ENCODE measurements at places on chromosomes 1 and 21.
A peak's percentile ranks its signal among the peaks of the same experiment; 100 is the strongest.

DNA sequence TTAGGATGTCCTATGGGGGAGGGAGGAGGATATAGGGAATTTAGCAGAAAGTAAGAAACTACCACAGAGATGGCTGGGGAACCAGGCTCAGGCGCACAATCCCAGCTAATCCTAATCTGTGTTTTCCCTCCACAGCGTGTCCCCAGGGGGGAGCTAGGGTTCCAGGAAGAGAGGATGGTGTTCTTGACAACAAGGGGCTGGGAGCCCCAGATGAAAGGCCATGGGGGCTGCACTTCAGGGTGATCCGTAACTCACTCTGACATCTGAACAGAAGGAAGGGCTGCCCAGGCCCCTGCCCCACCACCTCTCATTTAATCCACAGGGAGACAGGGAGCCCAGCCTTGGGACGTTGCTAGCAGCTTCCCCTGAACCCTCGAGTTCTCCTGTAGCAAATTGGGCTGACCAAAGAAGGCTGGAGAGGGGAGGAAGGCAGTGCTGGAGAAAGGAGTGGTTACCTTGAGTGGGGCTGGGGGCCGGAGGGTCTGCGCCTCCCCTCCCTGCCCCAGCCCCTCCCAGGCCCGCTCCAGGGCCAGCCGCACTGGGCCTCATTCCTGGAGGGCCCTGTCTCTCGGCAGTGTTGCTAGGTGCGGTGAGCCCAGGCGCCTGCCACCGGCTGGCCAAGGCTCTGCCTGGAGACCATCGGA, 131.7 kb downstream of the TMEM53 start:
- DNase-seq: peak; percentile 54

DNA sequence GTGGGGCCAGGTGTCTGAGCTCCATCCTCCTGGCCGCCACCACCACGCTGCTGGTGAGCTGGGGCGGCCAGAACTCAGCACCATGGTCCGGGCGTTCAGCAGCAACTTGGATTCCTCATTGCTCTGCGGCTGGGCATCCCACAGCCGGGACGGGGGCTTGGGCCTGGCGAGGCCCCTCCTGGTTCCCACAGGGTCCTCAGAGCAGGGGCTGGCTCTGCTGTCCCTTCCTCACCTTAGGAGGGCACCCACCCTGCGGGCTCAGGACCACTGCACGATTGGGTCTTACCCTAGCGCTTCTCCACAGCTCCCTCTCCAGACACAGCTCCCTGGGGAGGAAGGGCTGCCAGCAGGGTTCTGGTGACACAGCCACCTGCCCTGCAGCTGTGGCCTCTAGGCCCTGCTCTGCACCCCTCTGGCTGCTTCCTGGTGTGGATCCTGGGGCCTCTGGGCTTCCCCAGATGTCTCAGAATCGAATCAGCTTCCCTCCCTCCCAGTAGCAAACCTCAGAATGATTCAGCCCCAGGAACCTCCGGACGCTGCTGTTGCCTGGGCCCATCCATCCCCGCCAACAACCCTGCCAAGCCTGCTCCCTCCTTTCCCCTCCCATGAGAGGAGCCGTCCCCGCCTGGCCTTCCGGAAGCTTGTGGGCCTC, 25.0 kb downstream of the CRYAA start:
- DNase-seq: no peak

- no peak for DNase-seq
Measured at GRCh38 chr21:41147096-41147978, 20.6 kb upstream of the BACE2 start.

GRCh38 chr1:87226341-87226760, 102.3 kb upstream of the LMO4 start:
- no peak for DNase-seq

- DNase-seq: no peak
Measured at GRCh38 chr1:39818482-39818881, 29.8 kb upstream of the BMP8B start.

DNA sequence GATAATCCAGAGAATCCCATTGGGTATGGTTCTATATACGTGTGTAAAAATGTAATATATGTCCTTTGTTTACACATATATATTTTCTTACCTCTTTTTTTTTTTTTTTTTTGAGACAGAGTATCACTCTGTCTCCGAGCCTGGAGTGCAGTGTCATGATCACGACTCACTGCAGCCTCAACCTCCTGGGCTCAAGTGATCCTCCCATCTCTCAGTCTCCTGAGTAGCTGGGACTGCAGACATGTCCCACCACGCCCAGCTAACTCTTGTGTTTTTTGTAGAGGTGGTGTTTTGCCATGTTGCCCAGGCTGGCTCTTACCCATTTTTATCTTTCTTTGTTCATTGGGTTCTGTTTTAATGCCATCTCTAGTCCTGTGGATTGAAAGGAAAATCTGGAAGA, 59.5 kb downstream of the ZBTB17 start:
- no peak for DNase-seq

- no peak for DNase-seq
Measured at GRCh38 chr1:222275729-222276465, 272.0 kb downstream of the HHIPL2 start.

- no peak for DNase-seq
Measured at GRCh38 chr1:118300808-118301207, 115.8 kb upstream of the SPAG17 start.

- DNase-seq: no peak
Measured at GRCh38 chr1:47948126-47948525, 49.1 kb downstream of the TRABD2B start.

- DNase-seq: no peak
Measured at GRCh38 chr1:147641695-147642592, 28.4 kb downstream of the ACP6 start.

DNA sequence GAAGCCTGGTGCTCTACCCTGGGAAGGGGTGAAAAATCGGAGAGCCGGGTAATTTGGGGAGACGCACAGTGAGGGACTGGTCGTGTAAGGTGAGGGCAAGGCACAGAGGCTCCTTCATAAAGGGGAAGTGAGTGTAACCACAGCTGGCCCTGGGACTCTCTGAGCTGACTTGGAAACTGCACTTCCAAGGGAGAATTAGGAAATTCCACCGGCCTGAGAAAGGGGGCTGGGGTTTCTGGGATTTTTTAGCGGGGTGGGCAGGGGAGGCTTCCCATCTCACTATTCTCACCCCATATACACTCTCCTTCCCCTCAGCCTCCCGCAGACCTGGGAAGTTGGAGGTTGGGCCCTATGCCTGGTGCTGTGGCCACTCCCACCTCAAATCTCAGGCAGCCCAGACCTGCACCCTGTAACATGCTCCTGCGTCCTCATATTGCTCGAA, 88.3 kb upstream of the IPO9 start:
- no peak for DNase-seq

GRCh38 chr1:243713470-243714186, 136.4 kb downstream of the AKT3 start:
- no peak for DNase-seq

GRCh38 chr1:1371746-1372711, 3.0 kb downstream of the AURKAIP1 start:
- DNase-seq: no peak

- peak; percentile 47 for DNase-seq
Measured at GRCh38 chr21:36630485-36631206, 68.3 kb upstream of the SIM2 start.

DNA sequence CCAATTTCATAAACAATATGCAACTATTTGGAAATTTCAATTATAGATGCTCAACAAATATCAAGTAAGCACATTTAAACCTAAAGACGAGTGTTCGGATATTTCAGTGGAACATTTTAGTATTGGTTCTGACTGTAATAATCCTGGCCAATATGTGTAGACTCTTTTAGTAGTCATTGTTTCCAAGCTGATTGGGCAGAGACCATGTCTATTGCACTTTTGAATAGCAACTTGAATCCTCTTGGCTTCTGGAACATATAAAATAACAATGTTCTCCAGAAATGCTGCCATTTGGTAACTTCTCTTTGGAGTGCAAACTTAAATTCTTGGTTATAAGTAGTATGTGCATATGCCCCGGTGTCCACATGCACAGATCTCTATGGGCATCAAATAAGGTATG, 205.5 kb upstream of the C1orf105 start:
- DNase-seq: no peak

GRCh38 chr1:41495210-41495948, 10.9 kb upstream of the EDN2 start:
- no peak for DNase-seq

DNA sequence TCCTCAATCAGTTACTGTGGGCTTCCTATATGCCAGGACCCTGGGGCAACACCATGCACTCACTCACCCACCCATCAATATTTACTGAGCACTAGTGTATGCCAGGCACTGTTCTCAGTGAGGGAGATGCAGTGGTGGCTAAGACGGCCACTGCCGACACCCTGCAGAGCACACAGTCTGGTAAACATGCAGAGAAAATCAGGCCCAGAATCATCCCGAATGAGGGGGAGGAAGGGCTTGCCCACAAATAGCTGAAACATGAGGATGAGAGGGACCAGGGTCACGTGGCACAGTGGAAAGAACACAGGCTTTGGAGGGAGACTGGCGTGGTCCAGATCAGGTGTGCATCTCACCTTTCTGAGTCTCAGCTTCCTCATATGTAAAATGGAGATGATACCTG, 89.2 kb upstream of the IGSF21 start:
- no peak for DNase-seq

DNA sequence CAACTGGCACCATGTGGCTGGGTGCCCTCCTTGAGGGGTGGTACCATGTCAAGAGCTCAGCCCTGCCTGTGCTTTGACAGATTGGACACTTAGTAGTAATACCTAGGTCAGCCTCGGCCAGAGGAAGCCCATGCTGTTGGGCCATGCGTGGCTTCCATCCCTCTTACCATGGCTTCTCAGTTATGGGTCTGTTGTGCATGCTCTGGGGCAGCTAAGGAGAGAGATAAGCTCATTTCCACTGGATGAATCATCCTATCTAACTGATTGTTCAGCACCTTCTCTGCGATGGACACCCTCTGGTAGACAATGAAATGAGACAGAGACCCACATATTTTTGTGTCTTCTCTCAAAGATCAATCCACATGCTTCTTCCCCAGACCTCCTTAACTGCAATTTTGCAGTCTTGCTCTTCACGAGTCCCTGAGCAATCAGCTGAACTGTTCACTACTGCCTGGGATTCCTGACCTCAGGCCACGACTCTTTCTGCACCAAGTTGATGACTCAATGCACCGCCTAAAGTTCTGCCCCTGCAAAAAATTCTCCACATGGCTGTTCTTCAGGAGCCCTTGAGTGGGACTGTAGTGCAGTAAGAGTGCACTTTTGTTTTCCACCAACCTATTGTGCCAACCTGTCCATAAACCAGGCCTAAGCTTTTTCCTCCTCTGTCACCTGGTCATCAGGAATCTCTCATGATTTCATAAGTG, 6.9 kb upstream of the TRIM62 start:
- DNase-seq: no peak

- DNase-seq: peak; percentile 62
Measured at GRCh38 chr1:4652631-4653327, 1.6 kb upstream of the AJAP1 start.

DNA sequence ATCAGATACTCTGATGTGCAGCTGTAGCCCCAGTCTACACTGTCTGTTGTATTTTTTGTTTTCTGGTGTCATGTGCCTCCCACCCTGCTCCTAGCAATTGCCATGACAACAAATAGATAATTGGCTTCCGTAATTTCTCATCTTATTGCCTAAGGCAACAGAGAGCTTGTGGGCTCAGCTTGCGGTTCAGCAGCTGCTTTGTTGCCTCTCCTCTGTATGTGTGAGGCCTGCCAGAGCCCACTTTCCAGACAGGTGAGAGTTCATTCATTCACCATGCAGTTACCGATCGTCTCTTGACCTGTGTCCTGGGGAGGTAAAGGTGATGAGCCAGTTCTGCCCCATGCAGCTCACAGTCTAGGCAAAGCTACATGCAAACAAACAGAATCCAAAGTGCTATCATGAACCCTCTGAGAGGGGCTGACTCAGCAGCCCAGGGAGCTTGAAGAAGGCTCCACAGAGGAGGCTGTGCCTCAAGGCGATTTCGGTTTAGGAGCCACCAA, 11.9 kb downstream of the LGALS8 start:
- DNase-seq: no peak

DNA sequence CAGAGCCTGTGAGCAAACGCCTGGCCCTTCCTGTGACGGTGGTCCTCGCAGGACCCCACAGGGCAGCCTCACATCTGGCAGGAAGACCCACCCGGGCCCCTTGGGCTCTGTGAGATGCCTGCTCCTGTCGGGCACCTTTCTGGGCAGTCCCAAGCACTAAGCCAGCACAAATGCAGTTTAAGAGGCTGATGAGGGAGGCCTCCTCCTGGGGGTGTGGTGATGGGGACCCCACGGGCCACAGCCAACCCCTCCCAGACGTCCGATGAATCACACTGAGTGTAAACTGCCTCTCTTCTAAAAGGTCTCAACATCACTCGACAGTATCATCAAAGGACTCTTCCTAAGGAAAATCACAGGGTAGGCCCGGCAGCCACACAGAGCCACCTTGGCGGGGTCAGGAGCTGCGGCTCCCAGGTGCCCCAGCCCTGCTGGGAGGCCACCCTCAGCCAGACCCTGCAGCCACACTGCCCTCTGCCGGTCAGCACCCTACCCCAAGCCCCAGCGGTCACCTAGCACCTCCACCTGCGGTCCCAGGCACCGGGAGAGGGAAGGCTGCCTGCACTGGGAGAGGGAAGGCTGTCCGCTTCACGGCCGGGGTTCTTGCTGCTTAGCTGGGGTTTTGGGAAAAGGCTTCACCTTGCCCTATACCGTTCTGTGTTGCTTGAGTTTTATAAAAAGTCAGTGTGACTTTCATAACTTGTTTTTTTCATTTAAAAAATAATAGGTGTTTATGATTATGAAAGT, 3.9 kb upstream of the PRKCZ start:
- DNase-seq: no peak

DNA sequence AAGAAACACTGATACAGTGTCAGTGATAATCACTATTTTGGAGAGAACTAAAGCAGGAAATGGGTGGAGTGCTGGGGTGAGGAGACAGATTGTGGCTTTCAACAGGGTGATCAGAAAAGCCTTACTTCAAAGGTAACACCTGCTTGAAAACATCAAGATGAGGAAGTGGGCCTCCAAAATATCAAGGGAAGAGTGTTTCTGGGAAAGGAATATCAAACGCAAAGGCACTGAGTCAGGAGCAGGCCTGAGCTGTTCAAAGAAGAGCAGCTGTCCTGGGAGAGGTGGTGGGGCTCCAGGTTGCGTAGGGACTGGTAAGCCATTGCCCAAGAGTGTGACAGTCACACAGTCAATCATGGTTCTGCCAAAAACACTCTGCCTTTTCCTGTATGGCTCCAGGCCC, 47.1 kb upstream of the ATP1A1 start:
- no peak for DNase-seq
